ENCODE measurements at places on chromosomes 1 and 21.

- H3K27ac ChIP-seq, result no peak overlapping the region
- no peak overlapping the region for H3K4me3 ChIP-seq
- H3K36me3 ChIP-seq, result peaks cover 12% of the 10 kb centered on the region
- no peaks in the 10 kb centered on the region for H3K27me3 ChIP-seq
- H3K4me1 ChIP-seq, result peaks cover 29% of the 10 kb centered on the region
These were observed 16.6 kb downstream of the TMCC2 start for GRCh38 chr1:205244384-205244783.

- H3K27me3 ChIP-seq, result peaks cover 32% of the 10 kb centered on the region
- no peak overlapping the region for H3K27ac ChIP-seq
- H3K4me3 ChIP-seq, result no peak overlapping the region
These were observed 8.4 kb upstream of the HIVEP3 start for GRCh38 chr1:41927118-41927517.

- no peak overlapping the region for H3K4me3 ChIP-seq
- H3K27me3 ChIP-seq, result no peaks in the 10 kb centered on the region
- peaks cover 43% of the 10 kb centered on the region for H3K4me1 ChIP-seq
- peaks cover 10% of the 10 kb centered on the region for H3K36me3 ChIP-seq
- no peak overlapping the region for H3K27ac ChIP-seq
- DNase-seq, result no peak
These were observed 89.1 kb downstream of the SSBP3 start for GRCh38 chr1:54317084-54317483.

- peaks cover 11% of the 10 kb centered on the region for H3K4me1 ChIP-seq
- H3K27me3 ChIP-seq, result peaks cover 46% of the 10 kb centered on the region
- H3K36me3 ChIP-seq, result no peaks in the 10 kb centered on the region
- no peak overlapping the region for H3K4me3 ChIP-seq
- DNase-seq, result no peak
These were observed 3.4 kb upstream of the LAMC1 start for GRCh38 chr1:183019860-183020259.

- H3K36me3 ChIP-seq, result peaks cover 49% of the 10 kb centered on the region
- H3K27me3 ChIP-seq, result no peaks in the 10 kb centered on the region
- peaks cover 12% of the 10 kb centered on the region for H3K4me1 ChIP-seq
- no peak overlapping the region for H3K27ac ChIP-seq
- H3K4me3 ChIP-seq, result no peak overlapping the region
These were observed 30.4 kb upstream of the MTMR11 start for GRCh38 chr1:149967041-149967440.
